ENCODE measurements at places on chromosomes 3 and 15. TPM values are rescaled to one million over a fixed set of nuclear protein-coding genes. Genes with fewer than 3 reads are reported as not detected.

FMN1 gene
- total RNA-seq, result 0.09 TPM

FGD5 gene
- 0.09 TPM for total RNA-seq

RAB7A gene
- total RNA-seq, result 534 TPM

GOLGA8S gene
- total RNA-seq, result 0.11 TPM

ARL8B gene
- 45.1 TPM for total RNA-seq

BDH1 gene
- total RNA-seq, result 84.9 TPM

SCG3 gene
- total RNA-seq, result not detected

TRAT1 gene
- total RNA-seq, result 17.2 TPM

GAP43 gene
- not detected for total RNA-seq

Measured in activated CD4-positive, alpha-beta T cell treated with anti-CD3 and anti-CD28 coated beads for 36 hours (primary cell).